Smooth muscle cell of trachea (primary cell): ENCODE measurements at places on chromosomes 11 and 22. TPM values are rescaled to one million over a fixed set of nuclear protein-coding genes. Genes with fewer than 3 reads are reported as not detected.

Gene MGAT3
- total RNA-seq, result not detected in 2 replicates

Gene HTR3B
- total RNA-seq, result not detected in 2 replicates

Gene TUBGCP6
- total RNA-seq, result 41.7 and 43.3 TPM in 2 replicates

Gene FAM180B
- 0.17 TPM in 1 of 2 replicates, not detected in the other for total RNA-seq

Gene GAS2L1
- total RNA-seq, result 11.3 and 15.4 TPM in 2 replicates
